ENCODE measurements at places on chromosomes 1 and 21. TPM values are rescaled to one million over a fixed set of nuclear protein-coding genes. Genes with fewer than 3 reads are reported as not detected.

FCER1A gene
- not detected for polyA plus RNA-seq

OR2L8 gene
- not detected for polyA plus RNA-seq

SPAG17 gene
- polyA plus RNA-seq = 0.52 TPM

S100A1 gene
- polyA plus RNA-seq = 0.12 TPM

CCDC181 gene
- not detected for polyA plus RNA-seq

AKNAD1 gene
- polyA plus RNA-seq = 6.9 TPM

ERI3 gene
- 43.7 TPM for polyA plus RNA-seq

IGSF5 gene
- polyA plus RNA-seq = not detected

PGLYRP4 gene
- polyA plus RNA-seq = 3.8 TPM

SV2A gene
- 0.28 TPM for polyA plus RNA-seq

DENND2C gene
- 11.3 TPM for polyA plus RNA-seq

AUNIP gene
- polyA plus RNA-seq = 9.3 TPM

IRF2BP2 gene
- 29.9 TPM for polyA plus RNA-seq

ADCY10 gene
- 0.04 TPM for polyA plus RNA-seq

INKA2 gene
- polyA plus RNA-seq = 1.8 TPM

GBP6 gene
- 4.7 TPM for polyA plus RNA-seq

BTF3L4 gene
- 35.8 TPM for polyA plus RNA-seq

FCRL4 gene
- polyA plus RNA-seq = not detected

GPR52 gene
- 0.15 TPM for polyA plus RNA-seq

RIMKLA gene
- polyA plus RNA-seq = not detected

KCNJ9 gene
- polyA plus RNA-seq = not detected

RIMS3 gene
- polyA plus RNA-seq = 1.1 TPM

PLA2G2D gene
- polyA plus RNA-seq = not detected

FMO4 gene
- 4.7 TPM for polyA plus RNA-seq

TMEM82 gene
- not detected for polyA plus RNA-seq

MCOLN2 gene
- polyA plus RNA-seq = 0.12 TPM

ATAD3C gene
- polyA plus RNA-seq = 0.72 TPM

U2AF1 gene
- polyA plus RNA-seq = 22.8 TPM

CLCA4 gene
- polyA plus RNA-seq = 1.5 TPM

CCDC185 gene
- not detected for polyA plus RNA-seq

ASAP3 gene
- polyA plus RNA-seq = 6.4 TPM

GLIS1 gene
- not detected for polyA plus RNA-seq

RAB7B gene
- 47.8 TPM for polyA plus RNA-seq

LRRC39 gene
- 0.88 TPM for polyA plus RNA-seq

GSTM1 gene
- 13.5 TPM for polyA plus RNA-seq

AQP10 gene
- 0.85 TPM for polyA plus RNA-seq

CACYBP gene
- polyA plus RNA-seq = 67.8 TPM

GPR37L1 gene
- polyA plus RNA-seq = 0.01 TPM

SLC27A3 gene
- 9.6 TPM for polyA plus RNA-seq

CFAP57 gene
- polyA plus RNA-seq = 0.24 TPM

CHI3L2 gene
- 1.0 TPM for polyA plus RNA-seq

RGSL1 gene
- not detected for polyA plus RNA-seq

AMY1C gene
- polyA plus RNA-seq = not detected

CCDC27 gene
- polyA plus RNA-seq = not detected

CYP4A11 gene
- polyA plus RNA-seq = not detected

PGLYRP3 gene
- 1.9 TPM for polyA plus RNA-seq

MAB21L3 gene
- polyA plus RNA-seq = 0.57 TPM

LCE1E gene
- polyA plus RNA-seq = 1.0 TPM

TEDDM1 gene
- polyA plus RNA-seq = not detected

FCGR1A gene
- not detected for polyA plus RNA-seq

RGS18 gene
- polyA plus RNA-seq = 0.67 TPM

LCE2C gene
- 0.41 TPM for polyA plus RNA-seq

RASAL2 gene
- polyA plus RNA-seq = 27.2 TPM

FOXD3 gene
- not detected for polyA plus RNA-seq

SLAMF1 gene
- polyA plus RNA-seq = 0.06 TPM

GJA9 gene
- 0.38 TPM for polyA plus RNA-seq

C1orf159 gene
- 8.8 TPM for polyA plus RNA-seq

ST6GALNAC5 gene
- polyA plus RNA-seq = 18.7 TPM

C1QB gene
- polyA plus RNA-seq = not detected

All from keratinocyte (primary cell).